ENCODE measurements at places on chromosomes 7 and 10.

DNA sequence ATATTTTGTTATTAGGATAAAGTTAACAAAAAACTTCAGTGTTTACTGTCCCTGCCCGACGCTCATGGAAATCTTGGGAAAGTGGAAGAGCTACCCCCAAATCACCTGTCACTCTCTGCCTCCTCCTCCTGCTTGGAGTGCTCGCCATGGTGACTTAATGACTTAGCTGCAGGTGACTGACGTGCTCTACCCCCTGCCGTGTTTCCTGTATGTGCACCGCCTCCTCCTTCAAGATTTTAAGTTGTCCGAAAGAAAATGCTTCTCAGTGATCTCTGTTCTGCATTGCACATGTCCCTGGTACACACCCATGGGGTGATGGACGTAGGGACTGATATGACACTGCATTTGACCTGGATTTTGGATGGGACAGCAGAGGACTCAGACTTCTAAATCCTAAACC is 338.8 kb upstream of the SHH start:
- no peak for DNase-seq

DNA sequence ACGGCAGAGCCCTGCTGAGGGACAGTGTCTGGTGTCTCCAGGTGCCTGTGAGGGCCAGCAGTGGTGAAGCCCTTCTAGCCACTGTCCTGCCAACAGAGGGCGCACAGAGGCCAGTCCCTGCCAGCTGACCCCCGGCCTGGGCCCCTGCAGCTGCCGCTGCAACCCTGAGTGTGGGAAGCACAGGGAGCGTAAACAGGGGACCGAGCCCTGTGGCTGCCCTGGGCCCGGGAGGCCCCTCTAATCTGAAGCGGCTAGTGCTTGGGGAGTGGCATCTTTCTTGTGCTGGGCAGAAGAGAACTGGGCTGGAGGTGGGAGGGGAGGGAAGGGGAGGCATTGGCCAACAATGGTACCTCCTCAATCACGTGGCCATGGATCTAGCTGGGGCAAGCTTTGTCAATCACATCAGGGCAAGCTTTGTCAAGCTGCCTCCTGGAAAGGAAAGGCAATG is 34.6 kb downstream of the TRIM8 start:
- peak; percentile 64 for DNase-seq

DNA sequence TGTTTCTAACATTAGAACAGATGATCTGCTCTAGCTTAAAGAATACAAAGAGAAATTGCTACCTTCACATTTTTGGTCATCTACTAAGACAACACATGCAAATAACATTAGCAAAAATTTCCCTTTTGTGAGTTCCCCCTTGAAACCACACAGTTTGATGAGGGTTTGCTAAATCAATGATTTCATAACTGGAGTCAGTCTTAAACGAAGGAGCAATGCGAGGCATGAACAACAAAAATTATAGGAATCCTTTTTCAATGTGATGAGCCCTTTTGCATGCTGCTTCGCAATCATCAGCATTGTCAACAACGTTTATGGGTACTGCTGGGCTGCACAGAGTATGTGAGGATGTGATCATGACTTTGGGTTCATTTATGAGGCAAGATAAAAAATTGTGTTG is 286.4 kb downstream of the C7orf25 start:
- DNase-seq: no peak

- peak; percentile 35 for DNase-seq
These were observed 58.8 kb downstream of the PARP12 start for GRCh38 chr7:140003913-140004382.

- DNase-seq: no peak
These were observed 9.7 kb upstream of the SMIM30 start for GRCh38 chr7:113128031-113128430.

DNA sequence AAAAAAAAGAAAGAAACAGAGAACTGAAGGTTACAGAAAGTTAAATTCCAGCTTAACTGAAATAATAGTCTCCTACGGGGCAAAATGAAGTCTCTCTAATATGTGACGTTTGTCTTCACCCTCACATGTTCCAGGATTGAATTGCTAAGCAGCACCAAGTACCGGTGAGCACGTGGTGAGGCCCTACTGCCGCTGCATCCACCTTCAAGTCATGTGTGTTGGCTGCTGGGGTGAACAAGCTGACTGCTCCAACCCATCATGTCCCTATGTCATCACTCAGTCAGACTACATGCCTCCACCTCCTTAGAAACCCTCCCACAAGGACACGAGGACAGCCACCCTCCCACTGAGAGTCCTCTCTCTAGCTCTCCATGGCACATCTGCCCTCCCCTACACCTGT is 35.4 kb upstream of the NPFFR1 start:
- no peak for DNase-seq

DNA sequence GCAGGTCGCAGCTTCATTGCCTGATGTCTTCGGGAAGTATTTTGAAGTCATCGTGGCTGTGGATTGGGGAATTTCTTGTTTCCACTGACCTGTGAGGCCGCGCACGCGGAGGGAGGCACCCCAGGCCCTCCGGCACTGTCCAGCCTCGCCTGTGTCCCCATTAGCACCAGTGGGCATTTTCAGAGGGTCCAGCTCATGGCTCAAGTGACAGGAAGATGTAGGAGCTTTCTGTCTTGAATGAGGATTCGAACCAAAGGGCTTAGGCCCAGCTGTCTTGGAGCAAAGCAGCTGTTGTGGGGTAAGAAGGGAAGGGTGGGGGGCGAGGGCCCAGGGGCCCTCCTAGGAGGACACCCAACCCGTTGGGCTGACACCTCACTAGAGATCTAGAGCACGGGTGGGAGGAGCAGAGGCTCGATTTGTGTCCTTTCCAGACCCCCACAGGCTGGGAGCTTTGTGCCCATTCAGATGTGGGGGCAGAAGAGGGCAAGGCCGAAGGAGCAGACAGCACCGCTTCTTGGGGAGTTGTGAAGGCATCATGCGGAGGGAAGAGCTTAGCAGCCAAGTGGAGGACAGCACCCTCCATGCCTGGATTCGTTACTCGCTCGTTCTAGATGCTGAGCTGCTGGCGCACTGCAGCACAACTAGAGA is 914 bp downstream of the ZNF37A start:
- DNase-seq: no peak

GRCh38 chr10:22674573-22674930 is 39.8 kb downstream of the PIP4K2A start:
- DNase-seq: no peak

All from iPS DF 6.9 (cell line).